ENCODE measurements at places on chromosomes 5 and 9.

- no peak for DNase-seq
Measured at GRCh38 chr9:40935336-40935735, 193.1 kb downstream of the FOXD4L6 start.

- no peak for DNase-seq
Measured at GRCh38 chr5:1652873-1653697, 129.3 kb upstream of the LPCAT1 start.

- peak; percentile 33 for DNase-seq
Measured at GRCh38 chr9:124014956-124015660, 3.5 kb downstream of the LHX2 start.

- no peak for DNase-seq
Measured at GRCh38 chr9:110969971-110970386, 68.3 kb downstream of the LPAR1 start.

- DNase-seq, result no peak
Measured at GRCh38 chr5:27810458-27810857, 772.1 kb upstream of the CDH9 start.

GRCh38 chr5:53877243-53877642, 316.8 kb downstream of the NDUFS4 start:
- DNase-seq, result no peak

- DNase-seq, result no peak
Measured at GRCh38 chr5:180080486-180081280, 9.1 kb upstream of the RNF130 start.

DNA sequence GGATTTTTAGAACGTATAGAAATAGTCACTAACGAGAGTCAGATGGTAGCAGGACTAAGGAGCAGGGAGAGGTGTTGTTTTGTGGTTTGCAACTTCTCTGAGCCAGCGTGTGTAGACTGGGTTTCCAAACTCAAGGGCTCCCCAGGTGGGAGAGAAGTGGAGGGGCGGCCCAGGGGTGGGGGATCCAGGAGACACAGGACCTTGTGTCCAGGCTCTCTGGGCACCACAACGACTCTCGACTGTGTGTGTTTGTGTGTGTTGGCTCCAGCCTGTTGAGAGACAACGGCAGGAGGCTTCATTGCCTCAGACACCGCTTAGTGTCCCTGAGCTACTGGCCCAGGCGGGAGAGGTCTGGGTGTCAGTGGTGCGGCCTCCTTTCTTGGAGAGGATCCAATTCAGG, 934 bp upstream of the FCN1 start:
- no peak for DNase-seq

GRCh38 chr5:121239951-121240350, 611.7 kb upstream of the FTMT start:
- no peak for DNase-seq

All from glutamatergic neuron (in vitro differentiated cells).